ENCODE measurements at places on chromosomes 4 and X. TPM values are rescaled to one million over a fixed set of nuclear protein-coding genes. Genes with fewer than 3 reads are reported as not detected.

- DNase-seq = no peak
Observed at GRCh38 chr4:22485737-22486136, 30.1 kb downstream of the ADGRA3 start.

GRCh38 chr4:89753601-89754066 is 83.3 kb downstream of the SNCA start:
- no peak for DNase-seq

DNA sequence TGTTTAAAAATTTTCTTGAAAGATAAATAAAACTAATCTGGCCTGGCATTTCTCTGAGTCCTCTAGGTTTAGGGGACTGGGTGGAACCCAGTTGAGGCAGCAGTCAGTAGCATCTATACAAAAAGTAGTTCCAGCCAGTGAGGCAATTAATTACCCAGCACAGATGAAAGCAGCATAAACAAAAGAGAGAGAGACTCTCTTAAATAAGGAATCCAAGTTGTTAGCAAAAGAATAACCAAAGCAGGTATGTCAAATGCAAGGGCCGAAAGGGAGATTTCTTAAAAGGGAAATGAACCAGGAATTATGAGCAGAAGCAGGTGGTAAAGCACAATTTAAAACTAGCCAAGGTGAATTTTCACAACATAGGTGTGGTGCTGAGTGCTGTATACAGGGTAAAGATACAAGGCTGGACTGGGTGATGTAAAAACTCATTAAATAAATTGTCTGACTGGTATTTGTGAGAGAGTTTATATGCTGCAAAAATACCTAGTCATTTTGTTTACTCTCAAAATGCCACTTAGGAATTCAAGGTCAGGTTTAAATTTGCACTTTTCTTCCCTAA is 94.6 kb upstream of the GALNT7 start:
- no peak for DNase-seq

DNA sequence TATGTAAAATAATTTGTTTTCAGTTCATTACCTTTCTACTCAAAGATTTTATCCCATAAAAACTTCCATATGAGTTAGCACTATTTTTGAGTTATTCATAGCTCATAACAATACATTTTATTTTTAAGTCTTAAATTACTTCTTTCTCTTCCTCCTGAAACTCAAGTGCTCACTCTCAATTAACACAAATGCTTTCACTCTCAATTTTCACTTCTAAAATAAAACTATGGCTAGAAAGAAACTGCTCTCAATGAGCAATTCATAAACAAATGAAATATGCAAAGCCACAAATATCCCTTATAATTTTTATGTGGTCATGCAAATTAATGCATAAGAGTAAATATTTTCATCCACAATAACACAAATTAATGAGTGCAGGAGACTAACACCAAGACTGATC is 38.8 kb downstream of the MAML3 start:
- no peak for DNase-seq

DNA sequence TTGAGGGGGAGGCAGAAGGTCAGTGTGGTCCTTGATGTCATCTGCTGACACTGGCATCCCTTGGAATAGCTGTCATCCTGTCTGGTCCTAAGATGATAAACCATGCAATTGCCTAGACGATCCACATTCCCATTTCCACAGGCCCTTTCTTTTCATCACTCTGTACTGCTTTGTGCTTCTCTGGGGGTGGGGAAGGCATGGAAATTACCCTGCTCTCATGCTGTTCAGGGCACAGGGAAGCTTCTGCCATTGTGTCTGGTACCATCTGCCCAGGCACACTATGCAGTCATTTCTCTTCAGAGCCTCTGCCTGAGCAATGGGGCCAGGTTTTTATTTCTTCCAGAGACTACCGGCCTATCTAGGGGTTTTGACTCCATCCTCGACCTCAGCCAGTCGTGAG is 49.7 kb upstream of the ELOVL6 start:
- DNase-seq = no peak

- DNase-seq = no peak
Observed at GRCh38 chr4:173763389-173763788, 233.4 kb upstream of the HAND2 start.

GRCh38 chr4:108560616-108561015 is 59.8 kb upstream of the RPL34 start:
- no peak for DNase-seq

- DNase-seq = no peak
Observed at GRCh38 chr4:163651761-163652160, 157.3 kb downstream of the TMA16 start.

- DNase-seq = no peak
Observed at GRCh38 chr4:81397635-81398034, 74.1 kb downstream of the RASGEF1B start.

DNA sequence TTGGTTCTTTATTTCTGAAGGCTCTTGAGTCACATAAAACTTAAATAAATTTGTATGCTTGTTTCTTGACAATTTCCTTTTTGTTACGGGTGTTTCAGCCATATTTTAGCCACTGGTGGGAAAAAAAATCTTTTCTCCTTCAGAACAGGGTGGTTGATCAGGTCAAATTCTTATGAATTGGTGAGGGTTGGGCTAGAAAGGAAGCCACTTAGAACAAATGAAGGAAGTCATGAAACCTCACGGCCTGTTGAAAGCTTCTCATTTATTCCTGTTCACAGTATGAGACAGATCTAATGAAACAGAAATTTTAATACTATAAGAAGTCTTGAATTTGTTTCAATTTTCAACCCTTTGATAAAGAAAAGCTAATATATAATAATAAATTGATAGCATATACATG is 12.1 kb upstream of the PDLIM5 start:
- no peak for DNase-seq

DNA sequence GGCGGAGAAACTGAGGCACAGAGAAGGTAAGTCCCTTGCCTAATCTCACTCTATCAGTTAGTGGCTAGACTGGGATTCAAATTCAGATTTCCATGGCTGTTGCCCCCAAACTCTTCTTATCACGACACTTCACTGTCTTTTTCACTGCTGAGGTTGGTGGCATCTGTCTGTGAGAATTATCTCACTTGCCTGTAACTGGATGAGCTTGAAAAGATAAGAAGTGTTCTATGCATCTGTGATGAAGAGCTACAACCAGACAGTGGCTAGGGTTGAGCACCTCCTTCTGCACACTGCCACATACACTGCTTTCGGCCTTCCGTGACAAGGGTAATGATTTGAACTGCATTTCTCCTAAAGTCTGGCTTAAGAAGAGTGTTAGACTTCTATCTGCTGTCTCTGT is 107.9 kb upstream of the TEX13D start:
- no peak for DNase-seq

DNA sequence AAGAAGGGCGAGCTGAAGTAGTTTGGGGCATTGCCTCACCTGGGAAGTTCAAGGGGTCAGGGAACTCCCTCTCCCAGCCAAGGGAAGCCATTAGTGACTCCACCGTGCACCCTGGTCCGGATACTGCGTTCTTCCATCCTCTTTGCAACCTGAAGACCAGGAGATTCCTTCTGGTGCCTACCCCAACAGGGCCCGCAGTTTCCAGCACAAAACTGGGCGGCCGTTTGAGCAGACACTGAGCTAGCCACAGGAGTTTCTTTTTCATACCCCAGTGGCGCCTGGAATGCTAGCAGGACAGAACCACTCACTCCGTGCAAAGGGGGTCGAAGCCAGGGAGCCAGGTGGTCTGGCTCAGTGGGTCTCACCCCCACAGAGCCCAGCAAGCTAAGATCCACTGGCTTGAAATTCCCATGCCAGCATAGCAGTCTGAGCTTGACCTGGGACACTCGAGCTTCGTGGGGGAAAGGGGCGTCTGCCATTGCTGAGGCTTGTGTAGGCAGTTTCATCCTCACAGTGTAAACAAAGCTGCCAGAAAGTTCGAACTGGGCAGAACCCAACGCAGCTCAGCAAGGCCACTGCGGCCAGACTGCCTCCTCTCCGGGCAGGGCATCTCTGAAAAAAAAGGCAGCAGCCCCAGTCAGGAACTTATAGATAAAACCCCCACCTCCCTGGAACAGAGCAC is 1039.4 kb upstream of the IGFBP7 start:
- DNase-seq = no peak

- DNase-seq = no peak
Observed at GRCh38 chr4:75639124-75639695, 8.9 kb upstream of the CDKL2 start.

Gene PDZD4
- 45.6 TPM for total RNA-seq

Gene RNF150
- not detected for total RNA-seq

Gene MAP7D3
- total RNA-seq = 6.7 TPM

Gene RWDD4
- total RNA-seq = 18.2 TPM

Gene CCDC110
- total RNA-seq = not detected

Gene MAGEA4
- total RNA-seq = not detected

Gene NPY1R
- not detected for total RNA-seq

Gene SERPINA7
- not detected for total RNA-seq
